Esophagus mucosa (tissue), 1 donor: ENCODE measurements at places on chromosomes 12 and 14. TPM values are rescaled to one million over a fixed set of nuclear protein-coding genes. Genes with fewer than 3 reads are reported as not detected.
A peak's percentile ranks its signal among the peaks of the same experiment; 100 is the strongest.

DNA sequence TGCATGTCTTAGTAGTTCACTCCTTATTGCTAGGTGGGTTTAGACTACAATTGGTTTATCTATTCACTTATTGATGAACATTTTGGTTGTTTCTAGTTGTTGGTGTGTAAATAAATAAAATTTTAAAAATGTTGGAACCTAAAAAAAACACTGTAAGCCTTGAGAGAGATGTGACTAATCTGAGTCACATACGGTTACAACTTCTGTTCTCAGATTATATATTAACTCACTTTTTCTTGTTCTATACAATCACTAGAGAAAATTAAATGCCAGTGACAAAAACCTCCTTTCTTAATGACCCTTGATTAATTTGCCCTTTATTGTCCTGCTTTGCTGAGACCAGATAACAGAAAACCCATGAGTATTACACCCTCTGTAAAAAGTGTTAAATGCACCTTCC lies 7.1 kb upstream of the TDG start:
- no peak for ATAC-seq

DNA sequence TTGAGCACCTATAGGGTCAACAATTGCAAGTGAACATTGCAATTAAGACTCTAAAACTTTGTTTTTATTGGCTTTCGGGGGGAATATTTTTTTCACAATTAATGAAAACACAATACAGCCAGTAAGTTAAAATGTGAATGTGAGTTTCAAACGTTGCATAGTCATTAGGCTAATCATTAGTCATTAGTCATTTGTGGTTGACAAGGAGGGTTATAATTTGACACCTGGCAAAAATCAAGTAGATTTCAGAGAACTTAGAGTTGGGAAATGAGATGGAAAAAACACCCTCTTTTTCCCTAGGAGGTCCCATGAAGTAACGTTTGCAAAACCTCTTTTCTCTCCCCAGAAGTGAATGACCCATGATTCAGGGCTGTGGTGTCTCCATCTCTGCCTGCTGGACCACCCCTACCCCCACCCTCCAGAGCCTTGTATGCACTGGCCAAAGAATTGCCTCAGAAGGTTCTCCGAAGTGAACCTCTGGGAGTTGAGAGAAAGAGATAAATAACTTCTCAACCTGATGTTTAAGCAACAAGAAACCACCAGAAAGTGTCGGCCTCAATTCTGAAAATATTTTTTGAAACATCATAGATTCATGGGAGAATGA lies 196.3 kb downstream of the PAX9 start:
- ATAC-seq: no peak

DNA sequence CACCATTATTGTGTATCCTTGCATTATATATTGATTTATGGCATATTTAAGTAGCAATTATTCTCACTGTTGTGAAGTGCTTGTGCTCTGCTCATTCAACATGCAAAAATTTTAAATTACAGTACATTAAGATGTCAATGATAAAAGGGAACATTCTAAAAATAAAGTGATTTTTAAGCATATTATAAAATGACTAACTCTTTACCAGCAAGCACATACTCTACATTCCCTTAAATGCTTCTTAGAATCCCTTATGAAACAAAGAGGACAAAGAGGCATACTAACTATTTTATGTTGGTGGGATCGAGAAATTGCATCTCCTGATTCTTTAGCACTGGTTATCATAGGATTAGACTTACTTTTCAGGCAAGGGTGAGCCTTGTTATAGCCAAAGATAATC lies 46.6 kb upstream of the ZDHHC17 start:
- ATAC-seq: no peak

DNA sequence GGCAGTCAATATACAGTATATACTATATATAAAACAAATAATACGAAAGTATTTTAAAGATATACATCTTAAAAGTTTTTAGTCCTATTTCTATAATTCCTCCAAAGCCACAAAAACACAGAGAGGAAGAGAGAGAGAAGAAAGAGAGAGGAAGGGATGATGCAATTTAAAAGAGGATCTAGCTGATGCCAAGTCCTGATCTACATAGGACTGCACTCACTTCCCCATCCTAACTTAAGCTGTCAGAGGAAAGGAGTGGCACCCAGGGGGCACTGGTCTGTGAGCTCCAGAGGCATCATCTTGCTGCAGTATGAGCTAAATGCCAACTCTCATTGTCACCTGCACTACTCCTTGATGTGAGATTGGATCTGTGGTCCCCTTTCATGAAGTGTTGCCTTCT lies 95.8 kb downstream of the C12orf42 start:
- no peak for ATAC-seq

DNA sequence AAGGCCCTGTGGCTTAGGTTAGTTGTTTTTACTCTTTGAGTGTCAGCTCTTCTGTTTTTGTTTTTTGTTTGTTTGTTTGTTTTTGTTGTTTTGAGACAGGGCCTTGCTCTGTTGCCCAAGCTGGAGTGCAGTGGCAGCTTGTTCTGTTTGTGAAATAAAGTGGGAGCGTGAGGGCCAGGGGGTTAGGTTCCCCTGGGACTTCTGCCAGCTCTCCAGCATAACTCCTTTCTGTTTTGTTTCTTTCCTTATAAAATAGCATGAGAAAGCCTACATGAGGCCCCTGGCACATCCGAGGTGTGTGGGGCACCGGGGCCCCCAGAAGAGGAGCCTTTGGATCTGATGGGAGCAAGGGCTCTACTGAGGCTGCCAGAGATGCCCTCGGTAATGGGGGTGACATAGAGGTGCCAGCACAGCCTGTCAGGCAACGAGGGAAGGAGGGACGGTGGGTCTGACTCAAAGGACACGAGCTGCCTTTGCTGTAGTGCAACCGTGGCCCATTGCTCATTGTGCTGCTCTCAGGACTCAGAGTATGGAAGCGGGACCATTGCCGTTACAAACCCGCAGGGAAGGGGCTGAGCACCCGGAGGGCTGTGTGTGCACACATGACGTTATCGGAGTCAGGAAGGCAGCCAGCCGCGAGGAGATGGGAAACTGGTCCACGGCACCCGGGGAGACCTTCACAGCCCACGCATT lies 9.1 kb upstream of the SERPINA11 start:
- no peak for ATAC-seq

- ATAC-seq: no peak
Observed at GRCh38 chr14:53692451-53692850, 264.2 kb downstream of the BMP4 start.

- no peak for ATAC-seq
Observed at GRCh38 chr12:2842948-2843347, 8.1 kb upstream of the NRIP2 start.

GRCh38 chr12:55820679-55821078 lies 2.8 kb downstream of the ORMDL2 start:
- no peak for ATAC-seq

GRCh38 chr12:116726694-116727093 lies 11.2 kb downstream of the SPRING1 start:
- ATAC-seq: no peak

- no peak for ATAC-seq
Observed at GRCh38 chr14:99523704-99524055, 42.5 kb downstream of the CCNK start.

DNA sequence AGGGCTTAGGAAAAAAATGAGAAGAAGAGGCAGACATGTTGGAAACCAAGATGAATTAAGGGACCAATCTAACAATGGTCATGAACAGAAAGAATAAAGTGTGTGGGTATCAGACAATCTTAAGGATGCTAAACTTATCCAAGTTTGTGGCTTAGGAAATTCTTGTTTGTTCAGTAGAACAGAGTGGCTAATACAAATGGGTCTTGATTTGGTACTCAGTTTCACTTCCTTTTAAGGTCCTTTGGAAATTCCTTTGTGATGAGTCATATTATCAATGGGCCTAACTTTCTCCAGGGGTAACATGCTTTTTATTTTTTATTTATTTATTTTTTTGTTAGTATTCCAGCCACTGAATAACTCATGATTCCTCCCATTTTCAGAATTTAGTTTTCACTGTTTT lies 1154.7 kb upstream of the FLRT2 start:
- ATAC-seq: no peak

DNA sequence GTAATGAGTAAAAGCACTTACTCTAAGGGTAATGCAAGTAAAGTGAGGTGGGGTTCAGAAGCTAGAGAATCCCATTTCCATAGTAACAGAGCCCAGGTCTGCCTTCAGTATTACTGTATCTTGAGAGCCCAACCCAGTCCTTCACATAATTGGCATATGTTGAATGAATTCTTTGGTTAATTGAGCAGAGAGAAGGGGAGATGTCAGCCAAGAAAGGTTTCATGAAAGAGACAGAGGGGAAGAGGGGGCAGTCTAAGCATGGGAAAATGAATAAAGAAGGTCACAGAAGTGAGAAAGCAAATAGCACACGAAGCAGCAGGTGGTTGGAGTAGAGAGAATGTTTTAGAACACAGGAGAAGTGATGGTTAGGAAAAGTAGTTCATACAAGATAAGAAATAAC lies 371.1 kb downstream of the SEC23A start:
- ATAC-seq: no peak

DNA sequence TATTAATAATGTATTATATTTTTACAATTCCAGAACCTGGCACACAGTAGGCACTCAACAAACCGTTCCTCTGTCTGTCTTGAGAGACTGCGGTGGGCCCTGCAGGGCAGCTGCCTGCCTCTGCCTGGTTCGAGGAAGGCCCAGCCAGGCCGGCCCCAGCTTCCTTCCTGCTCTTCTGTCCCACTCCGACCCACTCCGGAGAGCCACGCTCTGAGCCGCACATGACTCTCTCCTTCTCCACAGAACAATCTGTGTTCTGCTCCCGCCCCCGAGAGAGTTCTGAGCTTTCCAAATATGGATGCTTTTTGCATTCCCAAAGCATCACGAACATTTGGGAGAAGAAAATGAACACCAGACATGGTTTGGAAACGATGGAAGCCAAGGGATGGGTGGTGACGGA lies 57.3 kb downstream of the TTC7B start:
- peak; percentile 30 for ATAC-seq

DNA sequence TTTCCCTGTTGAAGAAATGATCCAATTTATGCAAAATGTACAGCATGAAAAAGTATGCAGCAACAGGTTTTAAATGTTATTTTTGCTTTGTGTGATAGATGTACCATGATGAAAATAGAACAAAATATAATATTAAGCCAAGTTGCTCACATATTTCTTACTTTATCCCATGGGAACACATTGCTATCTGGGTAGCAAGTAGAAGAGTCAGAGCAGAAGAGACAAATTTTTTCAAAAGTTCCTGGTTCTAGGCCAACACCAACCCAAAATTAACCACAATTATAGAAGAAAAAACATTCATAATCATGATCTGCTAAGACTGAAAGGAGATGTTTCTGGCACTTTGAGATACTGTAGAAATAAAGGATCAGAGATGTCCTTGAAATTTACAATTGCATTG lies 79.9 kb upstream of the SYT10 start:
- no peak for ATAC-seq

DNA sequence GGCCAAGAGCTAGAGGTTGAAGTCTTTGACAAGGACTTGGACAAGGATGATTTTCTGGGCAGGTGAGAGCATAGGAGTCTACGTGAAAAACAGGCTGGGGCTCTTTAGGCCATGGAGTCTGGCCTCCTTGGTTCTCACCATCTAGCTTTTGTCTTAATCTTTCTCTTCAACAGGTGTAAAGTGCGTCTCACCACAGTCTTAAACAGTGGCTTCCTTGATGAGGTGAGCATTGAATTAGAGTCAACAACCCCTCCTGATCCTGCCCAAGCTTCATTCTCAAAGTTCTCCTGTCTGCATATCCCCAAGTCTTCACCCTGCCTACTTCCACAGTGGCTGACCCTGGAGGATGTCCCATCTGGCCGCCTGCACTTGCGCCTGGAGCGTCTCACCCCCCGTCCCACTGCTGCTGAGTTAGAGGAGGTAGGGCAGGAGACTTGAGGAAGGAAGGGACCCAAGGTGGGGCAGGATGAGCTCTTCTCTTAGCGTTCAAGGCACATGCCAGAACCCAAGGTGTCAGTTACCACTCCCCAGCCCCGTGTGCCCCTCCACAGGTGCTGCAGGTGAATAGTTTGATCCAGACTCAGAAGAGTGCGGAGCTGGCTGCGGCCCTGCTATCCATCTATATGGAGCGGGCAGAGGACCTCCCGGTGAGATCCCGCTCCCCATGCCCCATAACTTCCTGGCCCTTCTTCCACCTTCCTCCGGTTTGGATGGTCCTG lies 9.9 kb downstream of the ESYT1 start:
- no peak for ATAC-seq

DNA sequence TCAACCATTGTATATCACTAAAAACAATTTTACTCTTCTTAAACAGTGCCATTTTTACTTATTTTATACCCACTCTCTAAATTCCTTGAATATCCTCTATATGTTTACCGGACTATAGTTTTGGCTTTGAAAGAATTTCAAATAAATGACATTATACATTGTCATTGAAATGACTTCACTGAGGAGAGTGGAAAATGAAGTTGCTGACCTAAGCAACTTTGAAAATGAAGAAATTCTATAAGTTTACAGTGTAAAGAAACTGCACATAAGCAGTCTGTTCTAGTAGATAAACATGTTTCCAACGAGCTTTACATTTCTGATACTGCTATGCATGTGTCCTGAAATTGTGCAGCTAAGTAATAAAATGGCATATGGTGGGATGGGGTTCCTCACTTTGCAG lies 1094.0 kb downstream of the TMEM121 start:
- ATAC-seq: no peak

DNA sequence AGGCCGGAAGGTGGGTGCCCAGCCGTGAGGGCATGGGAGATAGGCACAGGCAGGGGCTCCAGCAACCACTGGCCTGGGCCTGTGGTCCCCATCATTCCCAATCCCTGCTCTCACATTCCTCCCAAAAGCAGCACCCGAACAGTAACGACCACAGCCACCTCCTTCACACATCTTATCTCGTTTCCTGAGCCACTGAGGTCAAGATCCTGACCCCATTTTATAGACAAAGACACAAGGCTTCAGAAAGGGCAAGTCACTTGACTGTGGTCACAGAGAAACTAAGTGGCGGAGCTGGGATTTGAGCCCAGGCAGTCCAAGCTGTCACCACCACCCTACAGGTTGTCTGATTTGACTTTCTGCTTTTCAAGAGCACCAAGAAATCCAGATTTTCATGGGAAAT lies 38.9 kb downstream of the DTX1 start:
- ATAC-seq: no peak

DNA sequence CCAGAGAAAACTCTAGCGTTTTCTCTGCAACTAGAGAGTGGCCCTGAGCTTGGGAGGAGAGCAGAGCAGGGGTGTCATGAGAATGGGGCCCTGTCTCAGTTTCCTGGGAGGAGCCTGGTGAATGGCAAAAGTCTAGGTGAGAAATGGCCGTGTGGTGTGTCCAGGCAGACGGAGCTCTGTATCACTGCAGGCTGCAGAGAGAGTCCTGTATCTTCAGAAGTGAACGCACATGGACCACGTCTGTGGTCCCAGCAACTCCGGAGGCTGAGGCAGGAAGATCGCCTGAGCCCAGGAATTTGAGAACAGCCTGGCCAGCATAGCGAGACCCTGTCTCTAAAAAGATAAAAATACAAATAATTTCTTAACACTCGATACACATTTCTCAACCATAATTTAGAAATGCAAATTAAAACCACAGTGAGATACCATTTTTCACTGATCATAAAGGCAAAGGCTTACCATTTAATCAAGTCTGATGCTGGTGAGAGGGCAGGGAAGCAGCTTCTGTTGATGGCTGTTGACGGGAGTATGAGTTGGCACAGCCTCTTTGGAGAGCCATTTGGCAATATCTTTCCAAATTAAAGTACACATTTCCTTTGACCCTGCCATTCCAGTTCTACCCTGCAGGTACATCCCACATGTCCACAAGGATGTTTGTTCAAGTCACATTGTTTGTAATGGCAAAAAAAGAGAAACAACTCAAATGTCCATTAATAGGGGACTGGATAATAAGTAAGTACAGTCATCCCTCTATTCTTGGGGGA lies 51.0 kb downstream of the NFKBIA start:
- peak; percentile 52 for ATAC-seq

HCAR2 gene
- 29.7 TPM for total RNA-seq

SIX6 gene
- not detected for total RNA-seq

CAPZA3 gene
- total RNA-seq: not detected

KIF26A gene
- 1.00 TPM for total RNA-seq
